ENCODE measurements at places on chromosomes 2 and 18.

DNA sequence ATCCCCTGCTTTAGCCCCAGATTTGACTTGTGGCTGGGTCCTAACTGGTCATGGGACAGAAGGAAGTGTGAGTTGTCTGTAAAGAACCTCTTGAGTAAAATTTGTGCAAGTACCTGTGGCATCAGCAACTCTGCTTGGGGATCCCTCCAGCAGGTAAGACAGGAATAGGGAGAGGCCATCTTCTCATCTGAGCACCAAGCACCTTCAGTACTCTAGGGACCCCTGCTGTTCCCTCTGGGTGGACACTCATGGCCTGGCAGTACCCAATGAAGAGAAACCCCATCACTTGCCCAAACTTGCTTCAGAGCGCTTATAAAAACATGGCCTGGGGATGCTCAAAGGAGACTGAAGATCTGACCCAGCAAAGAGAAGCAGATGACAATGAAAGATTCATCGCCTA, 297.8 kb downstream of the SP3 start:
- DNase-seq, result no peak

- no peak for DNase-seq
Observed at GRCh38 chr2:242027676-242028450, 158.3 kb downstream of the RTP5 start.

DNA sequence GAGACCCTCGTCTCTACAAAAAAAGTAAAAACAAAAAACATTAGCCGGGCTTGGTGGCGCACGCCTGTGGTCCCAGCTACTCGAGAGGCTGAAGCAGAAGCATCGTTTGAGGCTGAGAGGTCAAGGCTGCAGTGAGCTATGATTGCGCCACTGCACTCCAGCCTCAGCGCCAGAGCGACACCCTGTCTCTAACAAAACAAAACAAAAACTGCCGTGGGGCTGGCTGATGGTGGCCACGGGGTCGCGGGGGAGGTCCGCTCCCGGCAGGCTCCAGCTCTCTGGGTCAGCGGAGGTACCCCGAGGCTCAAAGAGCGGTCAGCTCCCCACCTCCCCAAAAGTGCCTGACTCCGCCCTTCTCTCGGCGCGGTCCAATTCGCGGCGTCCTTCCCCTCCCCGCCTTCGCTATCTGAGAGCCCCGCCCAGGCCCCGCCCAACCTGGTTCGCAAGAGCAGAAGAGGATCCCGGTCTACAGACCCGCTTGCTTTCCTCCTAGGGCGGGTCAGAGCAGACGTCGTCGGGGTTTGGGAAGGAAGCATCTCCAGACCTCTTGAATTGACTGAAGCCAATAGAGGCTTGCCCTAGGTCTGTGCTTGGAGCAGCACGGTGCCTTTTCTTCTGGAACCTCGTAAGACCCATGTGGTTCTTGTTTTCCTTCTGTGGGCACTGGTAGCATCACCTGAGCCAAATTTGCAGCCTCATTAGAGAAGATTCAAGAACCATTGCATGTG, 7.8 kb downstream of the RAX start:
- no peak for DNase-seq

DNA sequence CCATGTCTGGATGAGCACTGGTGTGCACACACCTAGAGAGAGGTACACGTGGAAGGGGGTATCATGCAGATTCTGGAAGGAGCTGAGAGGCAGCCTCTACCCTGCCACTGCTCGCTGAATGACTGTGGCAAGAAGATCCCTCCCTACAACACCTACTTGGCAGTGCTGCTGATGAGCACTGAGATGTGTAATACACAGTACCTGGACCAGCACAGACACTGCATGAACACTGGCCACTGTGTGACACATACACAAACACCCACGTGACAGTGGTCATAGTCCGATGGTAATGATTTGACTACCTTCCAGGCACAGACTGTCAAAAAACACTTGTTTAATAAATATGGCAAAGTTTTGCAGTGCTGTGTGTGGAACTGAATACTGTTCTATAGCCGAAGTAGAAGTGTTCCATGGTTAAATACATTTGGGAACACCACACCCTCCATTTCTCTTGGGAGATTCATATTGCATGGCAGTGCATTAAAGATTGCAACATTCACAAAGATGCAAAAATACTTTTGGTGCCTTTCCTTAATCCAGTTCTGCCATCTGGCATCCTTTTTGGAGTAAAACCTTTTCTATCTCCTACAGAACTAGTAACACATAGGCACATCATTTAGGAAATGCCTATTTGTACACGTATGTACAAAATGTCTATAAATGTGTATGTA, 29.6 kb downstream of the MRPS5 start:
- no peak for DNase-seq

- no peak for DNase-seq
Observed at GRCh38 chr2:192948316-192948715, 753.6 kb upstream of the TMEFF2 start.
